Omental fat pad (tissue), 4 donors: ENCODE measurements at places on chromosomes 6 and 20. TPM values are rescaled to one million over a fixed set of nuclear protein-coding genes. Genes with fewer than 3 reads are reported as not detected.

DNA sequence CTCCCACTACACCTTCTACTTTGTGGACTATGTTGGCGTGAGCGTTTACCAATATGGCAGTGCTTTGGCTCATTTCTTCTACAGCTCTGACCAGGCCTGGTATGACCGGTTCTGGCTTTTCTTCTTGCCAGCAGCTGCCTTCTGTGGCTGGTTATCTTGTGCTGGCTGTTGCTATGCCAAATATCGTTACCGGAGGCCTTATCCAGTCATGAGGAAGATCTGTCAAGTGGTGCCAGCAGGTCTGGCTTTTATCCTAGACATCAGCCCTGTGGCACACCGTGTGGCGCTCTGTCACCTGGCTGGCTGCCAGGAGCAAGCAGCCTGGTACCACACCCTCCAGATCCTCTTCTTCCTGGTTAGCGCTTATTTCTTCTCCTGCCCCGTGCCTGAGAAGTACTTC, 16.5 kb upstream of the EFHC1 start:
- no peak for DNase-seq

GRCh38 chr6:3296078-3296477, 37.3 kb downstream of the PSMG4 start:
- DNase-seq = no peak

- no peak for DNase-seq
These were observed 469.8 kb downstream of the BMP2 start for GRCh38 chr20:7237251-7237650.

DNA sequence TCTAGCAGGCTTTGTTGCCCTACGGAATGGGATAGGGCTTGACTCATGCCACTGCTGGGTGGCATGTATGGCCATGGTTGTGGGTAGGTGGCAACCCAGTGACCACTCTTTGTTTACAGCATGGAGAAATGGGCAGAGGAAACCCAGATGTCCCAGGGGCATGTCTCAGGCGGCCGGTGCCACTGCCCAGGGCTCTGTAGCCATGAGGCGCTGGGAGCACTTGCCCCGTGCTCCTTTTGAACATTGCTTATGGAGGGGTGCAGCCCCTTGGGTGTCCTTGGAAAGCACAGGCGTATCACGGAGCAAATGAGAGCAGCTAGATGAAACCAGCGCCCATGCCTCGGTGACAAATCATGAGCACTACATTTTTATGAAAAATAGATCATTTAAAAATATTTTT, 212.5 kb upstream of the ECI2 start:
- no peak for DNase-seq

The FOXQ1 gene
- total RNA-seq = not detected

The WFDC5 gene
- total RNA-seq = not detected

- DNase-seq = no peak
These were observed 133.9 kb upstream of the PTPRT start for GRCh38 chr20:43323592-43323991.

The MICA gene
- 13.7 TPM for total RNA-seq

The TRIM31 gene
- not detected for total RNA-seq

GRCh38 chr20:19735446-19735845, 22.6 kb upstream of the RIN2 start:
- peak; percentile 40 for DNase-seq

The MEP1A gene
- total RNA-seq = not detected

DNA sequence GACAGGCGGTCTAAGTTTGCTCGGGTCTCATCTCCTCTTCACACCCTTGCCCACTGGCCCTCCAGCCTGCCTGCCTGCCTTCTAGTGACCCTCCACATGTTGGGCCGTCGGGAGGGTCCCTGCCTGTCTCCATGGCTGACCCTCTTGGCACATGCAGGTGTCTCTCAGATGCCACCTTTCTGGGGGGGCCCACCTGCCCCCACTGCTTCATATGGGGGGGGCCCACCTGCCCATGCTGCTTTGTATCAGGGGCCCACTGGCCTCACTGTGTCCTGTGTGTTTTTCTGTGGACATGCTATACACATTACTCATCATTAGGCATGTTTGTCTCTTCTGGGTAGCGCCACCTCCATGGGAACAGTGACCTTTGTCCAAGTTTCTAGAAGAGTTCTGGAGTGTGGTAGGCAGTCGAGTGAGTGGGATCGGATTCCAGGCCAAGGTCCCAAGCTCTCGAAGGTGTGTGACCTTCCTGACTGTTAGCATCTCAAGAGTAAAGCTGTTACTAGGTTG, 40.4 kb upstream of the KIF25 start:
- DNase-seq = no peak

The GRM1 gene
- total RNA-seq = not detected

DNA sequence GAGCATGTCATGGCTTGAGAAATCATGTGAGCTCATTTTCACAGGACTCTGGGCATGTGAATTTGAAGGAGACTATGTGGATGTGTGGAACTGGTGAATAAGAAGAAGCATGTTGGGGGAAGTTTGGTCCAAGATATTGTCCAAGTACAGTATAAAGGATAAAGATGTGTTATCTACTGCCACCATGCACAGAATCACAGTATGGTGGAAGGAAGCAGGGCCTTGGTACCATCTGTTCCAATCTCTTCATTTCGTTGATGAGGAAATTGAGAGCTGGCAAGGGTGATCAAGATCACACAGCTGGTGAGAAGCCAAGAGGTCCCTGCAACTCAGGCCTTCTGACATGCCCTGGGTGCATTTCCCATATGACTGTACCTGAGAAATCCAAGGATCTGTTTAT, 31.5 kb upstream of the RIPOR2 start:
- no peak for DNase-seq

DNA sequence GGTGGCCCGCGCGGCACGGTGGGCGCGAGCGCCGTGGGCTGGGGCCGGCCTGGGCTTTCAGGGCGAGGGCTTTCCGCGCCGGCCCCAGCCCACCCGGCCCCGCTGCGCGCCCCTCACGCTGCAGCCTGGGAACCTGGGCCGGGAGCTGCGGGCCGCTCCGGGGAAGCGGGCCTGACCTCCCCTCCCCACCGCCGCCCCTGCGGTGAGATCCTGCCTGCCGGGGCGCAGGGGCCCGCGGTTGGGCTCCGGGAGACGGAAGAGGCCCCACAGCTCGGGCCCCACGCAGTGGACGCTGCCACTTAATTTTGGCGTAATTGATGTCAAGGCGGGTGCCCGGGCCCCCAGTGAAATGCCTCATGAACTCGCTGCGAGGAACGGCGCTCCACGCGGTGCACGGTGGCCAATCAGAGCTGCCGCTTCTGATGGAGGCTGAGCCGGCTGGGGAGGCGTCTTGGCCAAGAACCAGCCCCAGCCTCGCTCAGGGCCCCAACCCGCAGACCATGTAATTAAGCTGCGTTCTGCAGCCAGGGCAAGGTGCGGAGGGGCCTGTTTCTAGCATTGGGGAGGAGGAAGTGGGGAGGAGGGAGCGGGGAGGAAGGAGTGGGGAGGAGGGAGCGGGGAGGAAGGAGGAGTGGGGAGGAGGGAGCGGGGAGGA, 96.1 kb upstream of the BHLHE23 start:
- no peak for DNase-seq

DNA sequence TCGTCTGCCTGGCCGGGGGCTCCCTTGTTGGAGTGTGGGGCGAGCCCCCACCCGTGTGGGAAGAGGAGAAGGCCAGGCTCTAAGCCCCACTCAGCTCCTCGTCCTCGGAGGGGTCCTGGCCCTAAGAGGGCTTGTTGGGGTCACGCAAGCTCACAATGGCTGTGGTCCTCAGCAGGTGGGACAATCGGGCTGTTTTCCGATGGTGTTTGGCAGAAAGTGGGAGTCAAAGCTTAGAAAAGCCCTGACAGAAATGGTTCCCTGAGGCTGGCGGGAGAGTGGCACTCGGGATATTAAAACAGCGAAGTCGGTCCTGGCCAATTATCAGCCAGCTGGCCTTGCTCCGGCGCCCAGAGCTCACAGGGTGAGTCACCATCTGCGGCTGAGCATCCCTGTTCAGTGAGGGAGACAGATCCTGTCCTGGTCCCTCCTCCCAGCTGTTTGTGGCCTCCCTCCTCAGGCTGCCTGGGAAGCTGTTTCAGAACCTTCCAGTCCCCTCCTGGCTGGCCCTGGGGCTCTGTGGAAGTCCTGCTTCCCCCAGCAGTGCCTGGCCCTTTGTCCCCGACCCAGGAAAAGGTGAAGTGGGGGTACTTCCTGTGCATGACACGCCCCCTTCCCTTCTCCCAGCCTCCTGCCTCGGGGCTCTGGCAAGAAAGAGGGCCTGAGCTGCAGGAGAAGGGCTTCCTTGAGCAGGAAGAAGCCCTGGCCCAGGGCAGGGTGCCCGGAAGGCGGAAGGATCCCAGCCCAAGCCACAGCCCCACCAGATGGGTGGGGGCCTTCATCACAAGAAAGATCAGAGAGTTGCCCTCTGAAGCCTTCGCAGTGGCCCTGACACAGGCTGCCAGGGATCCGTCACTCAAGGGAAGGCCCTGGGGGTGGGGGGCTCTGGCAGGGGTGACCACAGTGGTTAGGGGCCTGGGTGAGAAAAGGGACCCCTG, 53.6 kb upstream of the BHLHE23 start:
- no peak for DNase-seq

The CST2 gene
- not detected for total RNA-seq

The SLC9A8 gene
- total RNA-seq = 13.3 TPM

- no peak for DNase-seq
These were observed 15.8 kb downstream of the TUBB2B start for GRCh38 chr6:3211681-3212080.

The HLA-DQA1 gene
- total RNA-seq = 4.4 TPM

The OR14J1 gene
- total RNA-seq = not detected

The LINC00237 gene
- not detected for total RNA-seq

DNA sequence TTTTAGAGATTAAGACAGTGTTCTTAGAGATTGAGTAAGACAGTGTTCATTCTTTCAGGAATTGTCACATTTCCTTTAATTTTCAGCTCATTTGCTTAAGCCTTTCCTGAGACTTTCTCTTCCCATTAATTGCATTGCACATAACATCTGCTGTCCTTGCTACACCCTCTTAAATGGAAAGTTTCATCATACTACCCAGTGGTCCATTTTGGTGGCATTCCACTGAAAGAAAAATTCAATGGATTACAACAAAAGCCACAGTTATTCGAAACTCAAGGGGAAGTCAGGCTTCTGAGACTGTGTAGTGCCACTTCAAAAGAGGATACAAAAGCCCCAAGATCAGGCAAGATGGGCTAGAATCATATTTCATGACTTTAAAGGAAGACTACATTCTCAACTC, 64.0 kb downstream of the RSPO3 start:
- no peak for DNase-seq
